Renal cortical epithelial cell (primary cell): ENCODE measurements at places on chromosomes 4 and X. TPM values are rescaled to one million over a fixed set of nuclear protein-coding genes. Genes with fewer than 3 reads are reported as not detected.

DNA sequence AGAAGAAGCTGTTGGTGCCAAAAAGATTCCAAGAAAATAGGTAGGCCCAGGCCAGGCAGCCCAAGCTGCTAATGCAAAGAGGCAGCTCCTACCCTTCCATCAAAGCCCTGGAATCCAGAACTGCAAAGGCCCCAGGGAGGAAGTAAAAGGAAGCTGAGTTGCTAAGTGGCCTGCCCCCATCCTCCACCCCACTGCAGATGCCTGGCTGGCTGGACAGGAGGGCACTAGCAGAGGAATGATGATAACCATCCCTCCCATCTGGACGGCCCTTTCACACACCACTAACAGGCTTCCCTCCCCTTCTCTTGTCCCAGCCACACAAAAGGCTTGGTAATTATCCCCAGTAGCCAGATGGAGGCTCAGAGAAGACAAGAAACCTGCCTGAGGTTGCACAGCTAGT is 32.4 kb upstream of the PJA1 start:
- no peak for DNase-seq

DNA sequence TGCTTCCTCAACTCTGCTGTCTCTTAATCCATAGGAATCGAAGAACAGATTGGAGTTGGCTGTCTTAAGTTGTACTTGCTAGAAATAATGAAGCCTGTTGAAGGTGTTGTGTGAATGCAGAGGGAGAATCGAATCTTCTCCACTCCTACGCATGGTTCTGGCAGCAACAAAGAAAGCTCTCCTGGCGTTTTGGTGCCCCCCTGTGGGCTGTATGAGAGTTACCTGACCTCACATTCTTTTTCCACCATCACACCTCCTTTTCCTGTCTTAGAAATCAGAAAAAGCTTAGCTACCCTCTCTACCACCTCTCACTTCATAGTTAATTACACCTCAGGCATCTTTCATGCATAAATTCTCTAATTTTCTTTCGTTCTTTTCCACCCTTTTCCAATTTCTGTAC is 16.3 kb downstream of the KLF8 start:
- peak; percentile 31 for DNase-seq

RASSF6 gene
- total RNA-seq: 8.3 and 10.6 TPM in 2 replicates

RASL11B gene
- total RNA-seq: 4.7 and 21.2 TPM in 2 replicates
